ENCODE measurements at places on chromosomes 13 and 19.

DNA sequence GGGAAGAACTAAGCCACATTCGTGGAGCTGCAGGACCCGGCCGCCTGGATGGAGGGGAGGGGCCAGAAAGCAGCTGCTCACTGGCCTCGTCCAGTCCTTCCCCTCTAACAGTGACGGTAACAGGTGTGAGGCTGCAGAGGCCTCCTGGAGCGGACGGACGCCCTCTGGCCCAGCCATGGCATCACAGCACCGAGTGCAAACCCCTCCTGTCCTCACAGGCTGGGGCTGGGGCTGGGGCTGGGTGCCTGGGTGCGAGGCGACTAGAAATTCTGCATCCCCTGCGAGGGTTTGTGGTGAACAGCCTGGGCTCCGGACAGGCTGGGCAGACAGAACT is 3.6 kb downstream of the MICOS13 start:
- no peak for DNase-seq

DNA sequence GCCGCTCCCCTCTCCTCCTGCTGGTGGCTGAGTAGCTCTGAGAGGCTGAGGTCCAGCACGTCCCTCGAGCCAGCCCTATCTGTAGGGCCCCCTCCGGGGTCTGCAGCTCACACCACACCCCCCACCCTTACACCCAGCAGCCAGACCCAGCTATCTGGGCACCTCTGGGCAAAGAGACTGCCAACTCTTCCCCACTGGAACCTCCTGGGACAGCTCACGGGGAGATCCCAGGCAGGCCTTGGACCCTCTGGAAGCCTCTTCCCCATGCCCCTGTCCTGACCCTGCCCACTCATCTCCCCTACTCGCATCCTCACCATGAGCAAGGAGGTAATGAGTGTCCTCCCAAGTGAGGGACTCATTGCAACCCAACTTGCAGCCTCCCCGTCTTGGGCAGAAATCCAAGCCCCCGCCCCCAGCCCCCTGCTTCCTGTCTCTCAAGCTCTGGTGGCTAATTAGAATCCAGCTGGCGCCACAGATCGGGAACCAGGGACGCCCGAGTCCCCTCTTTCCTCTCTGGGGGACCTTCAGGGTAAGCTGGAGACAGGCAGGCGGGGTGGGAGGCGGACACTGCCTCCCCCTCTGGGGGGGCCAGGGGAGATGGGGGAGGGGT is 22.1 kb downstream of the ADGRL1 start:
- DNase-seq, result no peak

DNA sequence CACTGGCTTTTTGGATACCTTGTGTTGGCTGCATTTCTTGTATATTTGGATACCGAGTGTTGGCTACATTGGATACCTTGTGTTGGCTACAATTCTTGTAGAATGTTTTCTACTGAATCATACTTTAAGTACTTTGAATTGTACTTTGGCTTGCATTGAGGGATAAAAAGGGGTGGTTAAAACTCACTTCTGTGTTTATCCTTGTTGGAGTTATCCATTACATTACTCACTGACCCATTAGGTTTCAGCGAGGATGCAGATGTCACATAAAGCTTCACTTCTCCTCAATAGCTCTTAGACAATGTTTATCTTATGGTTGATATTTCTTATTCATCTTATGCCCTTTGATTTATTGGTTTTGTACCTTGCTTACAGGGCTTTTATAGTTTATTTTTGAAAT is 43.1 kb downstream of the PDS5B start:
- no peak for DNase-seq

GRCh38 chr19:13981988-13982501 is 24.1 kb downstream of the RFX1 start:
- DNase-seq, result no peak

GRCh38 chr13:103873725-103874124 is 807.5 kb upstream of the SLC10A2 start:
- no peak for DNase-seq

- DNase-seq, result no peak
Measured at GRCh38 chr19:46361915-46362314, 15.0 kb downstream of the PPP5C start.
